ENCODE measurements at places on chromosomes 1 and 21.
A peak's percentile ranks its signal among the peaks of the same experiment; 100 is the strongest.

DNA sequence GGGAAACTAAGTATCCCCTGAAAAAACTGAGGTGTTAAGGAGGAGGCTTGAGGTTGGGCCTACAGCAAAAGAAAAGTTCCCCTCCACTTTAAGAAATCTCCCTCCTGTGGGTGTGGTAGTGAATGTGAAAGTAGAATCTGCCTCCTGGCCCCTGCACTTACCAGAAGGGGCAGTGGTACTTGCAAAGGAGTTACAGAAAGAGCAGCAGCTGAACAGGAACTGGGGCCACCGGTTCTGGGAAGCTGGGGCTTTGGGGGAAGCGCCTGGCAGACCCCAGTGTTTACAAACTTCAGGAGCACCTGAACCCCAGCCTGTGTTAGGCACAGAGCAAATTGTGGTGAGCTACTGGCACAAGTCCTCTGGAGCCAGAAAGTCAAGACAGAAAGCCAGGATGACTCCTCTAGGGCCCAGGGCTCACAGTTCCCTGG is 250.2 kb upstream of the FGGY start:
- H3K27me3 ChIP-seq = no peaks in the 10 kb centered on the region
- peaks cover 9% of the 10 kb centered on the region for H3K36me3 ChIP-seq
- peaks cover 7% of the 10 kb centered on the region for H3K4me1 ChIP-seq
- H3K27ac ChIP-seq = no peak overlapping the region
- no peak for DNase-seq

GRCh38 chr1:66478116-66478515 is 55.8 kb upstream of the SGIP1 start:
- DNase-seq = no peak
- H3K36me3 ChIP-seq = peaks cover 4% of the 10 kb centered on the region
- H3K4me1 ChIP-seq = peaks cover 13% of the 10 kb centered on the region

GRCh38 chr1:75990686-75991085 is 58.5 kb upstream of the ASB17 start:
- H3K36me3 ChIP-seq = no peaks in the 10 kb centered on the region
- no peak for DNase-seq
- H3K4me1 ChIP-seq = peaks cover 3% of the 10 kb centered on the region
- no peak overlapping the region for H3K4me3 ChIP-seq
- H3K27ac ChIP-seq = no peak overlapping the region

DNA sequence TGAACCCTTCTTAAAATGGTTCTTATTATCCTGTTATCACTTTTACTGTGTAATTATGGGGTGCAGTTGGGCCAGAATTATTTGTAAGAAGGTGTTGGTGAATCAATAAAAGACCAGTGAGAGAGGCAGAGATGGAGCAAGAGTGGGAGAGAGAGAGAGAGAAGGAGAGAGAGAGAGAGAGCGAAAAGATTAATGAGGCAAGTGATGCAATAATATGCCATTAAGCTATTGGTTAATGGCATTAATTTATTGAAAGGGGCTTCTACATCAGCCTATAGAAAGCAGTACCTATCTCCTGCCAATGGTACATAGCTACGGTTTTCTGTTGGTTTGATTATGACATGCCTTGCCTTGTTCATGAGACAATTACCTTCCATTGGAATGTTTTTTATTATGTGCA is 388.7 kb downstream of the RPS6KC1 start:
- H3K4me3 ChIP-seq = no peak overlapping the region
- no peak for DNase-seq
- no peaks in the 10 kb centered on the region for H3K27me3 ChIP-seq
- 0 out of 2 replicates have a peak, but pooled peaks cover 3% of the 10 kb centered on the region for H3K36me3 ChIP-seq
- H3K27ac ChIP-seq = no peak overlapping the region

GRCh38 chr1:36390411-36390810 is 4.7 kb upstream of the STK40 start:
- H3K4me1 ChIP-seq = peaks cover 15% of the 10 kb centered on the region
- DNase-seq = no peak

DNA sequence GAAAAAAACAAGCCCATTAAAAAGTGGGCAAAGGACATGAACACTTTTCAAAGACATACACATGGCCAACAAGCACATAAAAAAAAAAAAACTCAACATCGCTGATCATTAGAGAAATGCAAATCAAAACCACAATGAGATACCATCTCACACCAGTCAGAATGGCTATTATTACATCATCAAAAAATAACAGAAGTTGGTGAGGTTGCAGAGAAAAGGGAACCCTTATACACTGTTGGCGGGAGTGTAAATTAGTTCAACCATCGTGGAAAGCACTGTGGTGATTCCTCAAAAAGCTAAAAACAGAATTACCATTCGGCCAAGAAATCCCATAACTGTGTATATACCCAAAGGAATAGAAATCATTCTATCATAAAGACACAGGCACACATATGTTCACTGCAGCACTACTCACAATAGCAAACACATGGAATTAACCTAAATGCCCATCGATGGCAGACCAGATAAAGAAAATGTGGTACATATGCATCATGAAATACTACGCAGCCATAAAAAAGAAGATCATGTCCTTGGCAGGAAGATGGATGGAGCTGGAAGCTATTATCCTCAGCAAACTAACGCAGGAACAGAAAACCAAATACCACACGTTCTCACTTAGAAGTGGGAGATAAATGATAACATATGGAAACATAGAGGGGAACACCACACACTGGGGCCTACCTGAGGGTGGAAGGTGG is 70.1 kb downstream of the INTS7 start:
- no peak overlapping the region for H3K4me3 ChIP-seq
- H3K4me1 ChIP-seq = no peaks in the 10 kb centered on the region
- no peak overlapping the region for H3K27ac ChIP-seq
- H3K27me3 ChIP-seq = no peaks in the 10 kb centered on the region
- DNase-seq = no peak

DNA sequence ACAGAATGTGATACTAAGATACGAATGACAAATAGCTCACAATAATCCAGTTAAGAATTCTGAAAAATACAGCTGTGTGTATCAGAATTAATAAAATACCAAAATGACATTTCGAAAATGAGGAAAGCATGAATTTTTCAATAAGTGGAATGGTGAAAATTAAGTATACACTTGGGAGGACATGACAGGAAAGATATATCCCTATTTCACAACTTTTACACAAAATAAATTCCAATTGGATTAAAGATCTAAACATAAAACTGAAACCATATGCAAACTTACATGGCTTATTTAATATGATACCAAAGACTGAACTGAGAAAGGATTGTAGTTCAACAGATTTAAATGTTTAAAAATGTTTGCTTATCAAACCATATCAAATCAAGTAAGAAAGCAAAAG is 510.4 kb upstream of the ADAMTS5 start:
- no peak for DNase-seq
- no peaks in the 10 kb centered on the region for H3K36me3 ChIP-seq
- H3K27me3 ChIP-seq = no peaks in the 10 kb centered on the region

DNA sequence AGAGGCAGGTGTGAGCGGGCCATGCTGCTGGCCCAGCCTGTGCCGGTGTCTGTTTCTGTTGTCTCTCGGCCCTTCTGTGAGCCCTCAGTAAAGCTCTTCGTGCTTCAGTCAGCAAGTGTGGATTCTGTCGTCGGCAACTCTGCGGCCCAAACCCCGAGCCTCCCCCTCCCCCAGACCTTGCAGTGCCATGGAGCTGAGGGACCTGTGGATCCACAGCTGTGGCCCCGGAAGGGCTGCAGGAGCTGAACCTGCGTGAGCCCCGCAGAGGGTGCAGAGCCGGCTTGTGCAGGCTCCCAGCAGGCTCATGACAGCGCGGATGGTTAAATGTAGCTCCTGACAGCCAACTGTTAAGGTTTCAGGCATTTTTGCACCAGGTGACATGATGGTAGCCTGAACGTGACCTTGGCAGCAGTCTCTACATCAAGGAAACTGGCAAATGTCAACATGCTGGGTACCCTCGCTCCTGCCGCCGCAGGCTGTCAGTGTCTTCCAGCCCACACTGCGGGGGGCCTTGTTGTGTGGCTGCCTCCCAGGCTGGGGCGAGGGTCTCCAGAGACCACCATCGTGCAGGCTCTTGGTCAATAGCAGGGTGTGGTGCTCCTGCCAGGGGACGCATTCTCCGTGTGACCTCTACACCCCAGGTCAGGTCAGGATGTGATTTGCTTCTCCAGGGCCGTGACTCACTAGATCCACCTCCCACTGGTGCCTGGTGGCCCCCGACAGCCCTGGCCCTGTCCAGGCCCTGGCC is 7.0 kb downstream of the LRRC3 start:
- H3K36me3 ChIP-seq = no peaks in the 10 kb centered on the region
- H3K4me1 ChIP-seq = 0 out of 2 replicates have a peak, but pooled peaks cover 4% of the 10 kb centered on the region
- no peaks in the 10 kb centered on the region for H3K27me3 ChIP-seq
- H3K4me3 ChIP-seq = no peak overlapping the region

GRCh38 chr21:34914239-34914638 is 134.9 kb downstream of the RUNX1 start:
- no peak overlapping the region for H3K27ac ChIP-seq
- no peaks in the 10 kb centered on the region for H3K27me3 ChIP-seq
- DNase-seq = no peak
- peaks cover 20% of the 10 kb centered on the region for H3K4me1 ChIP-seq
- no peak overlapping the region for H3K4me3 ChIP-seq

DNA sequence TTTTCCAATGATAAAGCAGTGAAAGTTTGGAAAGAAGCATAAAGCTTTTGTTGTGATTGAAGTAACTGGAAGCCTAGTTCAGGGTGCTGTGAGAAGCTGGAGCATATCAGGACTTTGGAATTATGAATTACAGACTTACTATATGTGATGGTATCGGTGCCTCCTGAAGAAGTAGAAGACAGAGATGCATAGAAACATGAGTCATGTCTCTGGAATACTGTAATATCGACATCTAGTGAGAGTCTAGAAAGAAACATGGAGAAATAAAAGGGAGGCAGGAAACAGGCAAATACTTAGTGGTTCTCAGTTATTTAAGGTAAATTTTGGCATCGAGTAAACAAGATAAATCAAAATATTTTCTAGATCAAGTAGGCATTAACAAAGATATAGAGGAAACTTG is 103.0 kb downstream of the CAMTA1 start:
- no peaks in the 10 kb centered on the region for H3K36me3 ChIP-seq
- peaks cover 2% of the 10 kb centered on the region for H3K4me1 ChIP-seq
- no peak overlapping the region for H3K4me3 ChIP-seq
- no peak for DNase-seq
- no peaks in the 10 kb centered on the region for H3K27me3 ChIP-seq

DNA sequence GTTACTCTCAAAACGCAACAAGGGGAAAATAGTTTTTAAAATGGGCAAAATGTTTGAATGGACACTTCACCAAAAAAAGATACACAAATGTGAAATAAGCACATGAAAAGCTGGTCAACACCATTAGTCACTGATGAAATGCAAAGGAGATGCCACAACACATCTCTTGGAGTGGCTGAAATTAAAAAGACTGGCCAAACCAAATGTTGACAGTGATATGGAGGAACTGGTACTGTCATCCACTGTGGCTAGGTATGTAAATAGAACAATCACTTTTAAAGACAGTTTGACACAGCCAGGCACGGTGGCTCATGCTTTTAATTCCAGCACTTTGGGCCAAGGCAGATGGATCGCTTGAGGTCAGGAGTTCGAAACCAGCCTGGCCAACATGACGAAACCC is 91.1 kb downstream of the POFUT2 start:
- no peak overlapping the region for H3K4me3 ChIP-seq
- DNase-seq = no peak
- no peak overlapping the region for H3K27ac ChIP-seq

GRCh38 chr1:8797216-8797615 is 20.2 kb downstream of the RERE start:
- H3K27ac ChIP-seq = 0 out of 2 replicates have a peak overlapping the region, but pooled peaks have one; percentile 19
- peaks cover 6% of the 10 kb centered on the region for H3K36me3 ChIP-seq
- no peak for DNase-seq
- H3K4me3 ChIP-seq = no peak overlapping the region
- H3K27me3 ChIP-seq = no peaks in the 10 kb centered on the region
